Hematopoietic multipotent progenitor cell treated with erythropoietin and hydrocortisone succinate and interleukin-3 and kit ligand, for 17 days (in vitro differentiated cells): ENCODE measurements at places on chromosomes 2 and 18.
A peak's percentile ranks its signal among the peaks of the same experiment; 100 is the strongest.

- DNase-seq = no peak
Measured at GRCh38 chr2:64582774-64583340, 58.7 kb downstream of the AFTPH start.

- no peak for DNase-seq
Measured at GRCh38 chr2:46954951-46955571, 39.5 kb upstream of the MCFD2 start.

GRCh38 chr2:31877008-31877407 is 133.8 kb downstream of the MEMO1 start:
- no peak for DNase-seq

DNA sequence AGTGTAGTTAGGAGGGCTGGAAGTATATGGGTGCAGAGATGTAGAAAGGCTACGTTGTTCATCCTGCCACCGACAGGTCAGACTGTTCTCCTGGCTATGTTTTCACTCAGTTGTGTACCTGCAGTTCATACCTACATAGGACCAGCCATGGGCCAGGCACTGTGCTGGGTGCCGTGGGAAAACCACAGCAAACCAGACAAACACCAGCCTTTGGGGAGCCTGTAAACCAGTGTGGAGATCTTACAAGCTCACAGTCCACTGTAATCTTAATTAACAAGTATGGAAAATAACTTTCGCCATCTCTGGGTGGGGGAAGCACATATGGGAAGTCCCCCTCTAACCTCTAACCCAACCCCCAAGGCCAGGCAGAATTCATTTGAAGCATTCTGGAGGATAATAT is 12.7 kb downstream of the NCK2 start:
- DNase-seq = no peak

- no peak for DNase-seq
Measured at GRCh38 chr2:144521686-144522085, 1.8 kb upstream of the ZEB2 start.

DNA sequence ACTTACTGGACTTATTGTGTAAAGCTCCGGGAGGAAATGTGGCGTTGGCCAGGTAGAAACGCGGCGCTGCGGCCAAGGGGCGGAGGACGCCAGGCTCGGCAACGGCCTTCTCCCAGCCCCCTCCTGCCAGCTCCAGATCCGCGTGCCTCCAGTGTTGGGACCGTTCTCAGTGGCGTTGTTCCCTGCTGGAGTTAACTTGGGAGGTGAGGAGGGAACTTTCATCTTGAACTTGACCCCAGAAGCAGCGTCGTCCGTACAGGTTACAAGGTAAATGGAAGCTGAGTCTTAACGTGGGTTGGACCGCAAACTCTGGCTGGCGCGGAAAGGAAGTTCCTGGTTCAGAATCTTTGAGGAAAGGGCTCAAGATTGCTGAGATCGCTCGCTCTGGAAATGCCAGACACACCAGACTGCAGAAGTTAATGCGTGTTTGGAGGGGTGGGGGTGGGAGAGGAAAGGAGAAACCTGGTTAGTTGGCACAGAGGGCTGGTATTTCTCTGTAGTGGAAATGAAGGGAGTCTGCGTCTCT is 1.3 kb downstream of the TANC1 start:
- DNase-seq = no peak

DNA sequence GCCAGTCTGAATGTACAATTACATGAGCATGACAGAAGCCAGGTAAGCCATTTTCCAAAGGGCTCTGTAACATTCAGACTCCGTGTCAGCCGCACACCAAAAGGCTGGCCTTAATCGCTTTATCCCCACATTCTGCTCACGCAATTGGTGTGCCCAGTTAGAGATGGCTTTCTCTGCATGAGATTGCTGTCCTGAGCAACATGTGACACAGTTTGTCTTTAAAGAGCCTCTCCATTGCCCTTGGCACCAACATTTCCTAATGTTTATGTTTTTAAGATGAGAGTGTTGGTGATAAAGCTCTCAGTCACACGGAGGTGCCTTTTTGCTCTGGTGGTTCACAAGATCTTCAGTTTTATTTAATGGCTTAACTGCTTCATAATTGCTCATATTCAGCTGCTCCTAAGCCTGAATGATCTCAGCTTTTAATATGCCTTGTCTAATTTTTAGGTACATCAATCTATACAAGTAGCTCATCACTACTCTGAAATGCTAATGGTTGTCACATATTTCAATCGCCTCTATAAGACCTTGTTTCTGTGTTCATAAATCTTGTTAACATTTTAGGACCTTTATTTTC is 164.8 kb upstream of the ACVR2A start:
- DNase-seq = no peak

GRCh38 chr2:138711812-138712211 is 68.4 kb downstream of the NXPH2 start:
- no peak for DNase-seq

DNA sequence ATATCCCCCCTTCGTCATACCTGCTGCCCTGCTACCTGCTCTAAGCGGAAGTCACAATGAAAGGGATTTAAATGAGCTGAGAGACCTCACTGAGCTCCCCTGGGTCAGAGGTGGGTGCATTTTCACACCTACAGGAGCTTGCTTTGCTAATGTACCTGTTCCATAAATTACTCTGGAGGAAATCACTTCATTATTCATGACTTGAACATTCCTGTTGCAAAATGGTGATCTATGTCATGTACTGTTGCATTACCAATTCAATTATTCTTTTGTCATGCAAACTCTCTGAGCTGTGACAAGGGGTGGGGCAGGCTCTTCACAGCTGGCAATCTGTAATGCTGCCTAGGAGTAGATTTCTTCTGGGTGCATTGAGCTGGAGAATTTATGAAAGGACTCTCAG is 761.3 kb downstream of the TSN start:
- no peak for DNase-seq

GRCh38 chr2:54377901-54378493 is 78.1 kb upstream of the SPTBN1 start:
- no peak for DNase-seq

GRCh38 chr2:137535897-137536296 is 428.4 kb upstream of the HNMT start:
- no peak for DNase-seq

GRCh38 chr18:57803103-57803969 is at the start of gene ATP8B1:
Gene ATP8B1 (minus strand): TSS chr18:57803315. CDS start chr18:57731807, 71,508 bp downstream.
- DNase-seq = no peak

- no peak for DNase-seq
Measured at GRCh38 chr2:200459101-200459500, 50.8 kb downstream of the KCTD18 start.

DNA sequence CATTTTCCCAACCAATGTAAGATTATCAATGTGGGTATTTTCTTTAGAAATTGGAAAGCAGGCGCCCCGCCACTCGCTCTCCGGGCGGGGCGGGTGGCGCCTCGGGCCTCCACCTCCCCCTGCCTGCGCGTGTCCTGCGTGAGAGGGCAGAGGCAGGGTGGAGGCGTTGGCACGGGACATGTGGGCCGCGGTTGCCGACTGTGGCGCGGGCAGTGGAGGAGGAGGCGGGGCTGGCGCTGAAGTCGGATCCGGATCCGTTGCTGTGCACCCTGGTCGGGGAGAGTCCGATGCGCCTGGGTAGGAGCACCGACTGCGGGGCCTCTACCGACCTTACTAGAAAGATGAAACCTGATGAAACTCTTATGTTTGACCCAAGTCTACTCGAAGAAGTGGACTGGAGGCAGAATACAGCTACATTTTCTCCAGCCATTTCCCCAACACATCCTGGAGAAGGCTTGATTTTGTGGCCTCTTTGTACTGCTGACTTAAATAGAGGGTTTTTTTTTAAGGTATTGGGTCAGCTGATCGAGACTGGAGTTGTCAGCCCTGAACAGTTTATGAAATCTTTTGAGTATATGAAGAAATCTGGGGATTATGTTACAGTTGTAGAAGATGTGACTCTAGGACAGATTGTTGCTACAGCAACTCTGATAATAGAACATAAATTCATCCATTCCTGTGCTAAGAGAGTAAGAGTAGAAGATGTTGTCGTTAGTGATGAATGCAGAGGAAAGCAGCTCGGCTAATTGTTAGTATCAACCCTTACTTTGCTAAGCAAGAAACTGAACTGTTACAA is 37.9 kb downstream of the PMS1 start:
- no peak for DNase-seq

DNA sequence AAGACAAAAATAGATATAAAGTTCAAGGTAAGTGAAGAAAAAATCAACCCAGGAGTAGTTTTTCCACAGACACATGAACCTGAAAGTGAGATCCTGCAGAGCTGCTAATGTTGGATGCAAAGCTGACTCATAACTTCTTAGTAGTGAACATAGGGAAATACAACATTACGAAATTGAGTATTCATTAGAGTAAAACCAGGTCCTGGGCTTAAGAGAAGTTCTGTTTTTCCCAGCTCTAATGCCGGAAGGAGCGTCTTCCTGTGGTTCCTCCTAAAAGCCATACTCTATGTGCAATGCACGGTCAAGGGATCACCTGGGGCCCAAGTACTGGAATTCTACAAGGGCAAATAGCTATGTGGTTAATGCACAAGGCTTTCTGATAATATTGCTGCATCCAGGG is 141.7 kb downstream of the RBMS1 start:
- DNase-seq = no peak

DNA sequence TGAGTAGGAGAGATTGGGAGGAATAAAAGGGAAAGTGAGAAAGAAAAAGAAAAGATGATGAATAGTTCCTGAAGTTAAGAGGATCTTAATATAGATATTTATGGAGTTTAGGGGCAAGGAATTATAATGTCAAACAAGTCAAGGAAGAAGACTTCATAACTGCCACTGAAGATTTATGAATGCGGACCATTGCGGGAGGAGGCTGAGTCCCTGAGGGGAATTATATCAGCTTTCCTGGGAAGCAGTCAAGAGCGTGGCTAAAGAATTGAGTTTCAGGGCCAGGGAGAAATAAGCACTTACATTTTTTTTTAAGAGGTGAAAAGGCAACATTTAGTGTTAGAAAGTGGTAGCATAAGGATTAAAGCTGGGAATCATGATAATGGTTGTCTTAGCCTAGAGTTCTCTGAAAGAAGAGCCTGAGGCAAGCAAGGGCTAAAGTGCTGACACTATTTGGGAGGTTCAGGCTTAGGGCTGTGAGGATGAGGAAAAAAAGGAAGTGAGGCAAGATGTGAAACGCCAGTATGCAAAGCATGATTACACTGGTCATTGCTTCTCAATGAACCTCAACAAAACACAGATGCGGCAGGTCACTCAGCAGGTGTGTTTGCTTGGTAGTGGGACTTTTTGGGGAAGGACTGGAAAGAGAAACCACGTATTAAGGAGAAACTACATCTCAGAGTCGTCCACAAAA is 217.1 kb downstream of the SLC4A3 start:
- DNase-seq = no peak

- no peak for DNase-seq
Measured at GRCh38 chr2:6103949-6104348, 411.8 kb downstream of the SOX11 start.

DNA sequence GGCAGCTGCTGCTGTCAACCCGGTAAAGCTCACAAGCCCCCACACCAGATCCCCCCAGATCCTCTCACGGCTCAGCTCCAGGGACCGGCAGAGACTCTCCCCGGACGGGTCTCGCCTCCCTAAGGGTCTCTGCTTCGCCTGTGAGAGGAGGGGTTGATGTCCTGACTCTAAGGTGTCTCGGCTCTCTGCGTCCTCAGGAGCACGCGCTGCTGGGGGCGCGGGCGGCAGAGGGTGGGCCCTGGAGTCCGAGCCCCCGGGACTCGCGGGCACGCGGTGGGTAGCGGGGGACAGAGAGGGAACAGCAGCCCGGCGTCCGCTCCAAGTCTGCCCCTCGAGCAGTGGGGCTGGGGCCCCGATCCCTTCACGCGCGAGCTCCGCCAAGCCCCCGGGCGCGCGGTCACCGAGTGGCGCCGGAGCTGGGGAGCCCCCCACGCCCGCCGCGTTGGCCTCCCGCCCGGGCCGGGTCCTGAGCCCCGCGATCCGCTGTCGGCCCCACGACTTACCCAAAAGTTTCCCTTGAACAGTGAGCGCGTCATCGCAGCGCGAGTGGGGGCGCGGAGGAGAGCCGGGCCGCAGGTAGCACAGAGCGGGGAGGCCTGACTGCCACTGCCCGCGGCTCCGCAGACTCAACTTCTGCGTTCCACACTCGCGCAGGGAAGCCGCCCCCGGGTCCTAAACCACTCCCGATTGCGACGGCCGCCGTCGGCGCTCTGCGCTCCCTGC is at the start of gene PSTPIP2:
TSS of gene PSTPIP2 (minus strand) at position 608 of the 723 bp plus-strand sequence. CDS start at position 536, 72 bp downstream.
- DNase-seq = peak; percentile 29

DNA sequence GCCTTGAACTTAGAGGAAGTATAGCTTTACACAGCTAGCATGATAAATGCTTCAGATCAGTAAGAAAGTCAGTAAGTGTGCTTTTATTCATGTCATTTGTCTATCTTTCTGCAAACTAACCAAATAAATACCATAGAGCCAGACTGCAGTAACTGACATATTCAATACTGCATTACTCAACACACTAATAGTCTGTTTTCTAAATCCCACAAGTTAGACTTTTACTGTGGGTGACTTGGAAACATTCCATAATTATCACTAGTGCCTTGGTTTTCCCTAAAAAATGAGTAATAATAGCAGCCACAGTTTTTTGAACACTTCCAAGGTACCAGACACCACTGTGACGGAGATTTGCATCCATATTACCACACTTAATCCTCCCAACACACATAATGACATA is 33.0 kb downstream of the ACVR1 start:
- DNase-seq = no peak

DNA sequence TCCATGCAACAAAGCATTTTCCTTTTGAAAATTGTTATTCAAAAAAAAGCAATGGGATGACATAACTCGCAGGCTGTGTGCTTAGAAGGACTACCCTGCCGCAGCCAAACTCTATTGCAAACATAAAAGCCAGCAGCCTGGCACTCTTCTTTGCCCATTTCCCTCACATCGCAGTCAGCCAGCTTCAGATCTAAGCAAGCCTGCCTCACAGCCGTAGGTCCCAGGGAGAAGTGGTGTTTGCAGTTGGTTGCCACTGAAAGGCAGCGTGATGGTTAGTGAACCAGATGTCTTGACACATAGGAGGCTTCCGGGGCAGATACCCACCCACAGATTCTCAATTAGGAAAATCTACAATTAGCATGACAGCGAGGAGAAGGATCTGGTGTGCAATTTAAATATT is 655.2 kb downstream of the RNF144A start:
- no peak for DNase-seq

GRCh38 chr2:144324446-144325045 is 195.4 kb downstream of the ZEB2 start:
- DNase-seq = no peak

- DNase-seq = peak; percentile 8
Measured at GRCh38 chr2:168456521-168457189, 583 bp downstream of the CERS6 start.
